Testis (tissue), 5 donors: ENCODE measurements at places on chromosomes 6 and 20. TPM values are rescaled to one million over a fixed set of nuclear protein-coding genes. Genes with fewer than 3 reads are reported as not detected.
A peak's percentile ranks its signal among the peaks of the same experiment; 100 is the strongest.

DNA sequence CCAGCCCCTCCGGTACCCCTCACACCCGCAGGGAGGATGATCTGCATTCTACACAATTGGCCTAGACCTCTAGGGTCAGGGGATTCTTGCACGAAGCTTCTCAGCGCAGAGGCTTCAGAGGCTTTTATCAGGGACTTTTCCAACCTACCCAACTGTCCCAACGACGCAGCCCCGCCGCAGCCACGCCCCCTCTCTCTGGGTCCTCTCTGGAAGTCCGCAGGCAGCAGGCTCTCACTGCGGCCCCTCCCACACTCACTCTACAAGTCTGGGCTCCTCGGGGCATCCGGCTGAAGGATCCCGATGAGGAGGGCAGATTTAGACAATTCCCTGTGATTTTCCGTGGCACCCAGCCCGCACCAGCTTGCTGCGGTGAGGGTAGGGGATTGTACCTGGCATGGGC, 227.7 kb upstream of the RNF24 start:
- peak; percentile 64 for DNase-seq

DNA sequence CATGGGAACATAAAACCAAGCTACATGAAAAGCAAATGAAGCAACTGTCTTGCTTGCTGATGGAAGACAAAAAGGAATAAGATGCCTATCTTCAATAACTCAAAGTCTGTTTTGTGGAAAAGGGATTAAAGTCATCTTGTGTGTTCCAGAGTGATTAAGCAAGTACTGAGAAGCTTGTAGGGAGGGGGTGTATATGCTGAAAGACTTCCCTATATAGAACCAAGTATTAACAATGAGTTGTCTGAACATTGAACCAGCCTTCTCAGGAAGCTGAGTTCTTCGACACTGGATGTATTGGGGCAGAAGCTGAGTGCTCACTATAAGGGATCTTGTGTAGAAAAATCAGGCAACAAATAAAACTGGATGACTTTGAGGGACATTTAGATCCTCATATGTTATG, 451.8 kb downstream of the CD83 start:
- DNase-seq, result no peak

DNA sequence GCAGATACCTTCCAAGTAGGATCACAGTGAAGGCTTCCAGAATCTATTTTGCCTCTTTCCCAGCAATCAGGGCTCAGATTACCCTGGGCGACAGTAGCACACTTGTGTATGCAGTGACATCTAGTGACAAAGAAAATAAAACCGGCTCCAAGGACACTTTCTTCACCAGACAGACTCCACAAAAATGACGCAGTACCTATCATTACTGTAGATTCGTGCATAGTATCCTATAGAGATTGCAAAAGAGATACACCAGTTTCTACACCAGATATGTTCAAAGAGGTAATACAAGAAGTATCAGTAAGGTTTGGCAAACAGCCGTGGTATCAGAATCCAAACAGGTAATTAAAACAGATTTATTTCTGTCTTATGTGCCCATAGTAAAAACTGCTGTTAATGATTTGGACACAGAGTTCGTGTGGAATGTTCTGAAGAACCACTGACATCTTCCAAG, 600.4 kb upstream of the JAG1 start:
- peak; percentile 60 for DNase-seq

GRCh38 chr6:133951881-133952814, 876 bp upstream of the TBPL1 start:
- peak; percentile 73 for DNase-seq

GRCh38 chr20:24629668-24630067, 160.2 kb downstream of the SYNDIG1 start:
- no peak for DNase-seq

DNA sequence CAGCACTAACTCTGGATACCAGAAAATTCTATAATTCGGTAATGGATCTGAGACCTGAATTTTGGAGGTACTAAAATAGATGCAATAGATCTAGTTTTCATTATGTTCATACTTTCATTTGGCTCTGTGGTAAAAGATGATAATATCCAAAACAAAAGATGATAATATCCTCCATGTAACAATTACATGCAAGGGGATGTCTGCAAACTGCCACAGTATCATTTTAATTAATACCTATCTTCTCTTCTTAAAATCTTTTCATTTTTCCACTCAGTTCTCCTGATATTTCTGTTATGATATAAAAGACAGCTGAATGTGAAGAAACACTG, 15.6 kb downstream of the BTN2A1 start:
- DNase-seq, result no peak

BPIFB1 gene
- 5.5 TPM for total RNA-seq

GRCh38 chr6:83092756-83093399, 25.4 kb downstream of the DOP1A start:
- no peak for DNase-seq

COL9A3 gene
- total RNA-seq, result 50.6 TPM

RNF114 gene
- 531 TPM for total RNA-seq

- no peak for DNase-seq
Measured at GRCh38 chr6:30568245-30568644, 3.0 kb upstream of the ABCF1 start.

RAET1L gene
- 0.43 TPM for total RNA-seq

KIF25 gene
- 5.0 TPM for total RNA-seq

DNA sequence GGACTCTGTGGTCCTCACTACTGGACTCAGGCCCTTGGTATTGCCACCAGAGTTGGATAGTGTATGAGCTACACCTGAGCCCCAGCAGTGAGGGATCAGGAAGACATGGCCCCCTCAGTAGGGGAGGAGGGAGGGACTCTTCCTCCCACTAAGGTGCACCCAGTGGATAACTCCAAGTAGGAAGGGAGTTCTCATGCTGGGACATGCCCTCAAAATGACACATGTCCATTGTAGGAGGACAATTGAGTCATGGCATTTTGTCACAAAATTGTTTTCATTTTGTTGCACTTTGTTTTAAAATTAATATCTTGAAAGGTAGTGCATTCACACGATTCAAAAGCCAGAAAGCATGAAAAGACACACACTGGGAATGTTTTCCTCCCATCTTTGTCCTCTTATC, 127.2 kb downstream of the FOXO3 start:
- no peak for DNase-seq

- DNase-seq, result no peak
Measured at GRCh38 chr6:150139533-150139932, 3.3 kb upstream of the PPP1R14C start.

DNA sequence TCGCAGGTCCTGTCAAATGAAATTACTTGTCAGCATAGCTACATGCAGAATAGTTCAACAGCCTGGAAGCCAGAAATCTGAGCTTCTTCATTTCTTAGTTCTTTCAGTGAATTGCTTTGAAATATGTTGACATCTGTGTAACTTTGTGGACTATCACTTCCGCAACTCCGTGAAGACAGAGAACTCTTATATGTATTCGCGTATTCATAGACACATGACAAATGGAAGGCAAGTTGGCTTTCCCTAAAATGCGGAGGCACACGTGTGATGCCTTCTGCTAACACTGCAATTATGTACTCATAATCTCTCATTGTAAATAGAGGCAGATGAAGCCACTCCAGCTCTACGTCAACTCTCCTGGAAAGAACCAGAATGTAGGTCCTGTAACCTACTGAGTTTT, 701.5 kb downstream of the PRKN start:
- no peak for DNase-seq
